ENCODE measurements at places on chromosomes 4 and X. TPM values are rescaled to one million over a fixed set of nuclear protein-coding genes. Genes with fewer than 3 reads are reported as not detected.

DNA sequence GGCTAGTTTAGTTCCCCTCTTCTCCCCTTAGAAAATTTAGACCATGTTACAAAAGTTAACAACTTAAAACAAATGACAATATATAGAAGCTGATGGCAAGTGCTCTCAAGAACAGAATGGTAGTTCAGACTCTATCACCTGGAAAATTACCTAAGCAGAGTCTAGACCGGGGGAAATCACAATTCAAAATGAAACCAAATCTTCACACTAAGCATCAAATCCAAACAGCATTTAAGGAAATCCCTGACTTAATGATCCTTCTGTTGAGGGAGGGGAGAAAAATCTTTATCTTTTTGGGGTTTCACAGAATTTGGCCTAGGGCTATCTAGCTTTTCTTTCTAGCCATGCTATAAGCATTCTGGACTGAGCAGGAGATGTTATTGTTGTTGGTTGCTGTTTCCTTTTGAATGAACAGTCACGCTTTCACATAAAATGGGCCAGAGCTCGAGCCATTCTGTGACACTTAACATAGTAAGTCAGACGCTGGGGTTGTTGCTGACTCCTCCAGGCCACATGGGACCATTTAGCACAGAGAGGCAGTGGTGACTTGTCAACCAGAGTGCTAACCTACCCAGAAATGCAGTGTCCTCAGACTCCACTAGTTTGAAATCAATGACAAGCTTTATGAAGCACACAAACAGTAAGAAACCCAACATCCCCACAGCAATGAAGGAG, 16.0 kb upstream of the LSM6 start:
- no peak for DNase-seq

- no peak for DNase-seq
Observed at GRCh38 chrX:129731228-129731627, 7.6 kb upstream of the XPNPEP2 start.

DNA sequence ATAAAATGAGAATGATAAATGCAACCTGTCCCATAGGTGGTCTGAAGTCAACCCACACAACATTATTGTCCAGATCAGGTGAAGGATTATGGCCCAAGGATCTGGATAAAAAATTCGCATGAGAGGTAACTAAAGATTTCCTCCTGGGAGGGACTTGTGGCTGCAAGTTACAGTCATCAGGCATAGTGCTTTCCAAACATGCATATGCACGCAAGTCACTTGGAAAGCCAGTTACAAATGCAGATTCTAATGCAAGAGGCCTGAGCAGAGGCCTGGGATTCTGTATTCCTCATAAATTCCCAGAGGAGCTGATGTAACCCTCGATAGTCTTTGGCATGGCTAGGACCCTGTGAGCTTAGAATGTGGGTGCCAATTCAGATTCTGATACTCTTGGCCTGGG, 21.1 kb downstream of the HS3ST1 start:
- no peak for DNase-seq

Gene CTAG1B
- total RNA-seq = not detected

DNA sequence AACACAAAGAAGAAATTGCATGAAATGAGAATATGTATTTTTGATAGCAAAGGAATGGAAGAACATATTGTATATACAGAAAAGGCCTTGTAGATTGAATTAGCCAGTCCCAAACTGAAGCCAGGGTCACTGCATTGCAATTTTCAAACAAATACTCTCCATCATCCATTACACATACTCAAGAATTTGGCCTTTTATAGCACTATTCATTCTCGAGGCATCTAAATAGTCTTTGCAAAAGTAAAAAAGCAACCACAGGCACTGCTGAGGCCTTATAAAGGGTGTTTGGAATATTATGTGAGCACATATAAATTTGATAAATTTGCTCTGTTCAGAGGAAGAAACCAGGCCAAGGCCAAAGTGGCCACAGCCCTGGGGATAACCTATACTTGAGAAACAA, 123.0 kb downstream of the ZNF827 start:
- DNase-seq = no peak

Gene CCDC110
- total RNA-seq = 1.7 TPM

Gene PLP1
- total RNA-seq = 9.4 TPM

Gene UGT2B10
- total RNA-seq = not detected

Gene MAOA
- 11.9 TPM for total RNA-seq

DNA sequence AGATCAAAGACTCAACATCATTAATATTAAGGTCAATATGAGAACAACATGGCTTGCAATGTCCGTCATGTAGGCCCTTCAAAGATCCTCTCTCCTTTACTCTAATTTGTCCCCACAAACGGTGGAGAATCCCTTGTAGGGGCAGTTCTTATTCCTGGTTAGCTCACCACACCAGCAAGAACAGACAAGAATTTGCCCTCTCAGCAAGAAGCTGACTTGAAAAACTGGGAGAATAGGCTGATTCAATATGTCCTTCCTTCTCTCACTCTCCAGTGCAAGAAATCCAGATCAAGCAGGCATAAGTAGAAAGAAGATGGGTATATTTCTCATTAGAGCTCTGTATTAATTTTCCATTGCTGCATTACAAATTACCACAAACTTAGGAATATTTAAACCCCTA, 704.2 kb upstream of the SLIT2 start:
- DNase-seq = no peak

Gene TGIF2LX
- not detected for total RNA-seq

DNA sequence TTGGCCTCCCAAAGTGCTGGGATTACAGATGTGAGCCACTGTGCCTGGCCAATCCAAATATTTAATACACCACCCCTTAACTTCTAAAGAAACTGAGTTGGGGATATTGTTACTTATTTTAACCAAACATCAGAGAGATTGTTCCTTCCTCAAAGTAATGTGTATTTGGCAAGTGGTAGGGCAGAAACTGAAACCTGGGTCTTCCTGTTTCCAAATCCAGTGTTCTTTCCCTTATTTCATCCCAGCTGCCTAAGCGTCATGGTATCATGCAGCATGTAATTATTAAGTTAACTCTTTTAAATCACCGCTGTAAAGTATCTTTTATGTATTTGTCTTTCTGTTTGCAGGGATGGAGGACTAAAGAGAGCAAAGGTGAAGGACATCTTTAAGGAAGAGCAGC, 68.4 kb downstream of the GPAT3 start:
- DNase-seq = no peak

DNA sequence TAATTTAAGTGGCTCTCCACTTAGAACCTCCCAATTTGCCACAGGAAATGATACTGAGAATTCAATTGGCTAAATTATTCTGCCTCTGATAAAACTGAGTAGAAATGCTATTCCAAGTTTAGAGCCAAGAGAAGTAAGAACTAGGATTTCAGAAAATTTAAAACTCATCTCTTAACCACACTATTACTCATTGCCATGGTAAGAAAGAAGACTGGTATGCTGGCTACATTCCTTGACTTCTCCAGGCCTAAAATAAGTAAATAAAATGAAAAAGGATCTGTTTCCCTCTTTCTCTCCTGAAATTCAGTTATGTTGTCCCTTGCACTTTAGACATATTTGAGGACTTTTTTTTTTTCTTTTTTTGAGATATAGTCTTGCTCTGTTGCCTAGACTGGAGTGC, 23.3 kb downstream of the ZNF280C start:
- DNase-seq = no peak

Gene ATP2B3
- 7.2 TPM for total RNA-seq

- no peak for DNase-seq
Observed at GRCh38 chrX:71976753-71977152, 66.1 kb downstream of the NHSL2 start.

Gene TXK
- 3.1 TPM for total RNA-seq

- no peak for DNase-seq
Observed at GRCh38 chr4:187004628-187005027, 281.0 kb upstream of the FAT1 start.

GRCh38 chr4:143441678-143442077, 71.8 kb upstream of the SMARCA5 start:
- peak; percentile 18 for DNase-seq

Gene ERAS
- not detected for total RNA-seq

Gene TMSB15A
- 111 TPM for total RNA-seq

DNA sequence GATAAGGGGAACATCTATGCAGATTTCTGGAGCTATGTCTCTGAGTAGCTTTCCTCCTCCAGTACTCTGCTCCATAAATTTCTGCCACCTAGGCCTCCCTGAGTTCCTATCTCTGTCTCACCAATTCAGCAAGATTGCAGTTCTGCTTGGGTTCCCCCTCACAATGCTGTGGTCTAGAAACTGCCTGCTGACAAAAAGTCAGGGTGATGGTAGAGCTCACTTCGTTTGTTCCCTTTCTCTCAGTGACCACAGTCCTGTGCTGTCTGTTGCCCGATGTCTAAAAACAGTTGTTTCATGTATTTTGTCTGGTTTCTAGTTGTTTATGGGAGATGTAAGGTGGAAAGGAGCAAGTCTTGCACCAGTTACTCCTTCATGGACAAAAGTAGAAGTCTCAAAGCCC, 41.1 kb downstream of the AMMECR1 start:
- DNase-seq = no peak

Gene ESX1
- not detected for total RNA-seq

Gene ADH1A
- total RNA-seq = not detected

DNA sequence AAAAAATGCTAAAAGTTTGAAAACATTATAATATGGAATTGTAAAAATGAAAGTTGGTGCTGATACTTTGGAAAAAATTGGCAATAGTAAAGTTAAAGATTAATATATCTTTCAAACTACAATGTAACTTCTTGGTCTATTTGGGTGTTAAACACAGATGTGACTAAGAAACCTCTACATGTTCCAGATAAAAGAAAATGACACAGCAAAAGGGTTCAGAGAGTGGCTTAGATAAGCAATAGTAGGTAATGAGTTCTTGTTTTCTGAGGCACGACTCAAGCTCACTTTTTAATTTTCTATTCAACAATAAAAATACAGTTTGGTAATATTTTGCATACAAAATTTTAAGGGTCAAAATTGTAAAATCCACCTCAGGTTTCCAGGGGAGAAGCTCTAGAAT, 292.7 kb downstream of the GALNTL6 start:
- no peak for DNase-seq

Gene TMPRSS11D
- not detected for total RNA-seq

- no peak for DNase-seq
Observed at GRCh38 chrX:93420525-93421082, 252.8 kb downstream of the NAP1L3 start.

Gene GRIA2
- 585 TPM for total RNA-seq

DNA sequence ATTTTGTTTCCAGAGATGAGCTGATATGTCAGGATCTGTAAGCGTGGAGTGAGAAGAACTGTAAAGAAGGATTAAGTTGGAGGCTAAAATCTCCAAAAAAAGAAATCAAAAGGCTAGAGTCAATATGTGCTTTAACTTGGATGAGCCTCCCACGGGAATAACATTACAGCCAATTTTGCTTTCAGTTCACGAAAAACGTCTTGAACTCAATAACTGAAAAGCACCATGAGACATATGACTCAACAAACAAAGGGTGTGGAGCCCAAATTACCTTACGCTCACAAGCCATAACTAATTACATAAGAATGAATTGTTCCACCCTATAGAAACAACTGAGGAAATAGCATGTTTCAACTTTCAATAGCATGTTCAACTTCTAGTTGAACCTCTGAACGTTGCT, 22.3 kb downstream of the TMPRSS11D start:
- DNase-seq = no peak

GRCh38 chr4:108382751-108383150, 214.0 kb upstream of the LEF1 start:
- no peak for DNase-seq

Gene GLUD2
- total RNA-seq = 1.1 TPM

DNA sequence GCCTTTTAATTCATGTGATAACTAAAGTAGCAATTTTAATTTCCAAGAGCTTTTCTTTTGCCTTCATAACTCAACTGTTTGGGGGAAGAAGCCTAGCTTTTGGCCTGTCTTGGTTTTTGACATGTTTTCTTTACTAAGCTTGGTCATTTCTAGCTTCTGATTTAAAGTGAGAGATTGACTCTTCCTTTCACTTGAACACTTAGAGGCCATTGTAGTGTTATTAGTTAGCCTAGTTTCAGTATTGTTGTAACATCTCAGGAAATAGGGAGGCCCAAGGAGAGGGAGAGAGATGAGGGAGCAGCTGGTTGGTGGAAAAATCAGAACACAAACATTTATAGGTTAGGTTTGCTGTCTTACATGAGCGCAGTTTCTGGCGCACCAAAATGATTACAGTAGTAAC, 44.8 kb downstream of the DCLK2 start:
- no peak for DNase-seq

GRCh38 chr4:53455766-53456165, 78.3 kb downstream of the FIP1L1 start:
- no peak for DNase-seq

Gene NHS
- total RNA-seq = 3.3 TPM

GRCh38 chr4:15649914-15650545, 5.1 kb downstream of the FBXL5 start:
- DNase-seq = peak; percentile 1

- DNase-seq = no peak
Observed at GRCh38 chrX:27555514-27555913, 34.6 kb upstream of the DCAF8L2 start.

Gene TECRL
- under 0.01 TPM for total RNA-seq

Gene GPRASP2
- total RNA-seq = 70.0 TPM

DNA sequence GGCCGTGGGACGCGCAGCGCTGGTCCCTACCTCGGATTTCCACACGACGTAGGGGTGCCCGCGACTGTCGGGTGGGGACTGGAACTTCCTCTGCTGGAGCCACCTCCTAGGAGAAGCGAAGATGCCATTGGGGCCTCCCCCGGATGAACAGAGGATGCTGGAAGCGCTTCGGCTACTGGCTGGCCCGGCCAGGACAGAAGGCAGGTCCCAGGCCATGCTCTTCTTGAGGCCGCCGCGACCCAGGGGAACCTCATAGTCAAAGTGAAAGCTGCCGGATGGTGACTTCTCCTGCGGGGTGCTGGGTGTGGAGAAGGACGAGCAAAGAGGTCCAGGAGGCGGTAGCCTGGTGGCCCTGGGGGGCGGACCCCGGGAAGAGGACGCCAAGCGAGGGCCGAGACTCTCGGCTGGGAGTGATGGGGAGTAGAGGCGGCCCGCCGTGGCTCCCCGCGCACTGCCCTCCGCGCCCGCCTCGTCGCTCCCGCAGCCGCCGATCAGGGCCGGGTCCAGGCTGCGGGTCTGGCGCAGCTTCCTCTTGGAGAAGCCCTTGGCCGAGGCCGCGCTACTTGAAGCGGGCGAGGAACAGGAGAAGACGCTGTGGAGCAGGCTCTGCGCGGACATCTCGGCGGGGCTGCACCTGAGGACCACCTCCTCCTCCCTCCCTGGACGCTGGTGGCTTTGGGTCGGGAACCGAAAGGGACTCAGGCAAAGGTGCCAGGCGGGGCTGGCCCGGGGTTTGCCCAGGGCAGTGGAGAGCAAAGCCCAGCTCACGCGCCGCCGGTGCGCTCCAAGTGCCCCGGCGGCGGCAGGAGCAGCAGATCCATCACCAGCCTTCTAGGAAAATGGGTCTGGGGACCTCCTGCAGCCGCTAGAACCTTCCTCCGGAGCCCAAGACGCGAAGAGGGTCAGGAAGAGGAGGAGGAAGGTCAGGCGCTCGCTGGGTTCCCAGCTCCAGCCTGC, 1.2 kb downstream of the ARHGAP6 start:
- no peak for DNase-seq

- no peak for DNase-seq
Observed at GRCh38 chrX:103518571-103518970, 718 bp downstream of the RAB40A start.

Gene MSANTD1
- total RNA-seq = 5.9 TPM

- DNase-seq = no peak
Observed at GRCh38 chr4:137685357-137685756, 153.1 kb upstream of the PCDH18 start.

All from occipital lobe (tissue), 3 donors.